ENCODE measurements at places on chromosomes 1 and 21. TPM values are rescaled to one million over a fixed set of nuclear protein-coding genes. Genes with fewer than 3 reads are reported as not detected.

GRCh38 chr1:12034381-12034801 lies 15.1 kb downstream of the MIIP start:
- no peak for DNase-seq

DNA sequence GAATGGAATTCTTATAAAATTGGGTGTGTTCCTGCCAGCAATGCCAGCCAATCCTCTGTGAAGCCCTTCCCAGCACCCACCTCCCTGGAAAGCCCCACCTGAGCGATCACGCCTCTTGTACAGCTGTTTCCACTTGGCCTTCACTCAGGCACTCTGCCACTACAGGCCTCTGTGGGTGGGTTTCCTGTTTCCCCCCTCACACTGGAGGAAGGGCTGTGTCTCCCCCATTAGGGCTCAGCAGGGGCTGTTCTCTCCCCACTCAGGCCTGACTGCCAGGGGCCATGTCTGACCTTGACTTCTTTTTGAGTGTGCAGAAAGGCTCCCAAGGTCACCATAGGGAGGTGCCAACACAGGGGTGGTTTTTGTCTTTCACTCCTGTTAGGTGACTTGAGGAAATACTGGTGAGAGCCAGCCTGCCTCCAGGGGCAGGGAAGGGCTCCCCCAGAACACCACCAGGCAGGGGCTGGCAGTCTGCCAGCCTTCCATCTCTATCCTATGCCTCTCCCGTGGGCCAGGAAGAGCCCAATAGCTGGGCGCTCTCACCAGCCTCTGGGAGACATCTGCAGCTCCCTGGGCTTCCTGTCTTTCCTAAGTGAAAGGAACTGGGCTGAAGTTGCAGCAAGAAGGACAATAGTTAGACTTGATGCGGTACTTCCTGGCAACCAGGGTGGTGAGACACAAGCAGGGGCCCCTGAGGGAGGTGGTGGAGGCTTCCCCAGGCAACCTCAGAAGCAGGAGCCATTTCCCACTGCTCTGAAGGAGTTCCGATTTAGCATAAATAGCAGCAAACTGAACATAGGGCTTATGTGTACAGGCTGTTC lies 49.1 kb downstream of the ELK4 start:
- no peak for DNase-seq

GRCh38 chr1:191839891-191840290 lies 318.4 kb upstream of the RGS18 start:
- DNase-seq: no peak

DNA sequence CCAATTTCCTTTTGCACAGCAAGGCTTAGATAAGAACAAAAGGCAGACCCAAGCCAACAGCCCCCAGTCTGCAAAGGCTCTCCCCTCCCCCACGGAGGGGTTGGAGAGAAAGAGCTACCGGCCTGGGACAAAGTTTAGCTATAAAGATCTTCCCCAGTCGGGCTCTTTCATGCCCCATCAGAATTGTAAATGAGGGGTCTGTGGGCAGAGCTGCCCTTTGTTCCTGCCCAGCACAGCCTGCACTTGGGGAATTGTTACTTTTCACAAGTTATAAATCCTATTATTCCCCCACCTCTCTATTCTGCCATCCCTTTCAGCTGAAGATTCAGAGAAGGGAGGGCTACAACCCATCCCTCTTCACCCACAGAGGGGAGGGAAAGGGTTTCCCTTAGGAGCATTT lies 3.5 kb downstream of the MYCL start:
- no peak for DNase-seq

DNA sequence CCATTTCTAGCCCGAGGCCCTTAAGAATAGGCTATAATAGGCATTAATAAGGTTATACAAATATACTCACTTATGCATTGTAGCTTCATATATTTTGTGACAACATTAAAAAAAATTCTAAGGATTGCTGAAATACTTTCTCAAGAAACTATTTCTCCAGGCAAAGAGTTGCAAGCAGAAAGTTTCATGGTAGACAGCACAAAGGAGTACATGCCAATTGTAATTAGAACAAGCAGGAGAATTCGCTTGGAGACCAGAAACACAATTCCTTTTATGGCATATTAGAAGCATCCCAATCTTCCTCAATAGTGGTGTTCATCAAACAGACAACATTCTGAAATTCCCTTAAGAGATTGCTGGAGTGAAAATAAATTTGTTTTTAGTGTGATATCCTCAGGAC lies 122.8 kb downstream of the CRB1 start:
- no peak for DNase-seq

DNA sequence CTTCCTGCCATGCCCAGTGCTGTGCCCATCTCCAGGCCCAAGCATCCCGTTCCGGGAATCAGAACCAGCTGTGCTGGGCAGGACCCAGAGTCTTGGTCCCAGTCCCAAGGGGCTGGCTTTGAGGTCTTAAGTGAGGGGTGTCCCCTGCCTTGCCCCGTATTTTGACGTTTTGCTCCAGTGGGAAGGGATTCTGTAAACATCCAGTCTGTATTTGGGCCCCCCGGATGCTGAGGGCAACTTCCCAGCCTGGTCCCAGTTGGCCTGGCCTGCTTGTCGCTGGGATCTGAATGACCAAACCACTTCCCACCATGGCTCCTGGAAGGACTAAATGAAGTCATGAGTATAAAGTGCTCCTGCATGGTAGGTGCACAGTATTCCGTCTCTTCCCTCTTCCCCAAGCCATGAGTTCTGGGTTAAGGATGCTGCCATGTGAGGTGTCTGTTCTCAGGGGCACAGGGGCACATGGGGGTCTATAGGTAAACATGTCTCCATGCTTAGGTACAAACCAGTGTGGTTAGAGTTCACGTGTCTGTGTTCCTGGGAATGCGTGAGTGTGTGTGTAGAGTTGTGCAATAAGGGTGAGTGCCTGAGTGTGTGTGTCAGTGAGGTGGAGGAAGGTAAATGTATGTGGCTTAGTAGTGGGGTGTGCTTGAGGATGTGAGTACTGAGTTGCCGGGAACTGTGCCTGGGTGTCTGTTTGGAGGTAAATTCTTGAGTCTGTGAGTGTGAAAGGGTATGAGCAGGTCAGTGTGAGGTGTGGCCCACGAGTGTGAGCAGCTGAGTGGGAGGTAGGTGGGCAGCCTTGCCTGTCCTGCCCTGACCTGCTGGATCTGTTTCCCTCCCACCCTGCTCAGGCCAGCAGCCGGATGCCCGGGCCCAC lies 1.5 kb downstream of the B4GALT2 start:
- no peak for DNase-seq

GRCh38 chr21:29196670-29197191 lies 66.3 kb downstream of the MAP3K7CL start:
- DNase-seq: no peak

- no peak for DNase-seq
Observed at GRCh38 chr1:185398599-185398998, 81.6 kb upstream of the IVNS1ABP start.

DNA sequence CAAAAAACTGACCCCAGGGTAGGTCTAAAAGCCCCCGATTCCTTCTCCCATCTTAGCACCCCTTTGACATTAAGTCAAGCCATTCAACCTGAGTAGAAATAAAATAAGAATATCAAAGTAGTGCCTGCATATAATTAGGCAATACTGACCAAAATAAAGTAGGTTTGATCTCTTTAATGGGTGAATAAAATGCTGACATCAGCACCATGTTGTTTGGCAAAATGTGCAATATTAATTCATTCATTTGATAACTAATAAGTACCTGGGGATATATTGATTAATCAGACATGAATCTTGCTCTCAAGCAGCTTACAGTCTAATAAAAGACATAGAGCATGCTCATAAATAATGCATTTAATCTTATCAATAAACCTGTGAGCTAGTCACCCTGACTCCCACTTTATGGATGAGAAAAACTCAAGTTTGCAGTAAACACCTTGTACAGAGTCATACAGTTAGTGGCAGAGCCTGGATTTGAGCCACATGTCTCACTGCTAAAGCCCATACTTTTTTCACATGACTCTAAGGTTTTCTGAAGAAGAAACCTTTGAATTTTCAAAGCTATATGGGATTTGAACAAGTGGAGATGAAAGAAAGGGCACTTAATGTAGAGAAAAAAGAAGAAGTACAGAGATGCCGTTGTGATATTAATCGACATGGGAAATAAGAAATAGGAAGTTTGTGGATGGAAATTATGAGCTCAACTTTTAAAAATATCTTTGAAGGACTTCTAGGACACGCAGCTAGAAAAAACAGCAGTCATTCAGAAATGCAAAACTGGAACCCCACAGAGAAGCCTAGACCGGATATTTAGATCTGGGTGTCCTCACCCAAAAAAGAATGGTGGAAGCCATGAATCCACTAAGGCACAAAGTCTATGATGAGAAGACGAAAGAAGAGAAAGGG lies 183.9 kb downstream of the TOMM20 start:
- DNase-seq: no peak

GRCh38 chr1:56495538-56495937 lies 83.8 kb downstream of the PLPP3 start:
- no peak for DNase-seq

GRCh38 chr1:56654126-56654923 lies 9.2 kb downstream of the PRKAA2 start:
- DNase-seq: no peak

GRCh38 chr1:209920844-209921243 lies 17.2 kb upstream of the SYT14 start:
- no peak for DNase-seq

DNA sequence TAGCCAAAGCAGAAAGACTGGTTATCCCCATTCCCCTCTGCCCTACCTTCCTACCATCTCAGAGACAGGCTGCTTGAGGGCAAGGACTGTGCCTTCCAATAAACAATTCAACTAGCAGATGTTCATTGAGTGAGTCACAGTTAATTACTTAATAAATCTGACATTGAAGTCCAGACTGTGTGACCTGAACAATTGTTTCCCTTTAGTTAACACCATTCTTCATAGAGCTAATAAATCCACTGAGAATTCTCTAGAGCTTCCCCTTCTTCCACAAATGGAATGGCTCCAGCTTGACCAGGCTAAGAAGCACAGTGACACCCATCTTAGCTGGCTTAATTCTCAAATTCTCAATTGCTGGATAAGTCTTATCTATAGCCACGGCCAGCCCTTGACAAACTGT lies 61.9 kb upstream of the GJA5 start:
- DNase-seq: no peak

DNA sequence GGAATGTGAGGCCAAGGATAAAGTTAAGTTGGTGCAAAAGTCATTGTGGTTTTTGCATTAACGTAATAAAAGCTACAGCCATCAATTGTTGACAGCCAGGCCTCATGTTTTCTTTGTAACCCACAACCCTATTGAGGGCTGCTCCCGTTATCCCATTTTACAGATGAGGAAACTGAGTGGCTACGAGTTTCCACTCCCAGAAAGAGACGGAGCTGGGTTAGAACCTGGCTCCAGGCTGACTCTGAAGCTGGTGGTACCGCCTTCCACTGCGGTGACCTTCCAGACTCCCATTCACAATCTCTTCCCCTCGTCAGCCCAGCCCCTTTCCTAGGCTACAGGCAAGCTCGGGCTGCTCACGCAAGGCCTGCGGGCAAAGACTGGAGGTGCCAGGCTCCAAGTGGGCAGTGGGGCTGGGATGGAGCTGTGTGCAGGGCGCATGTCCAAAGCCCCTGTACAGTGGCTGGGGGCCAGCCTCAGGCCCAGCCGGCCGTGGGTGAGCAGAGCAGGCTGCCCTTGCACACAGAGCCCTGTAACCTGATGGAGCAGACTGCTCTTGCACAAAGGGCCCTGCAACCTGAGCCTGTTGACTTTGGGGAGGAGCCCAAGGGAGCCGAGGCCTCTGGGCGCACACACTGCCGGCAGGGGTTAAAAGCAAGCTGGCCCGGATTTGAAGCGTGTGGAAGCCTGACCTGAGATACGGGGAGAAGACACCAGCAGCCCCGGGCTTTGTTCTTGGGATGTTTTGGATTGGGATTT lies 97.4 kb upstream of the TMPRSS2 start:
- no peak for DNase-seq

GRCh38 chr1:201329801-201330200 lies 46.5 kb downstream of the PKP1 start:
- DNase-seq: no peak

DNA sequence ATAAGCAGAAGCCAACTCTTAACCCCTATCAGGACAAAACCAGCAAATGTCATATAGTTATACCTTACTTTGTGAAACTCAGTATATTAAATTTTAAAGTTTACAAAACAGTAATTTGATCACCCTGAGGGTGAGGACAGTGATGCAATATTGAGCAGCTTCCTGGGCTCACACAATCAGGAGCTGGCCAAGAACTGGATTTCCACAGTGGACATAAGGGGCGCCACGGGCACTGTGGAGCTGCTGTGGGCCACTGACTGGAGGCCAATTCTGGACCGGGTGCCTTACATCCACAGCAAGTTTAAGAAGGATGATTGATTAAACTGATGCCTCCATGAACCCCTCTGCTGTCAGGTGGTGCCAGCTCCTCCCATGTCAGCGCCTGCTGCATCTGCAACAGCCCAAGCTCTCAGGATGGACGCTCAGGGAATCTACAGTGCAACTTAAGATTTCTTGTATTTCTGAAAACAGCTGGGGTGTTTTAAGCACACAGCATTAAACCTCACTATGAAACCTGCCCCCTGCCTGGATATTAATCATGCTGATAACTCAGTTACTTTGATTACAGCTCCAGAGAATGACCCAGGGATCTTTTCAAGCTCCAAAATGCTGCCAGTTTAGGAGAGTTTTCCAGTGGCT lies 55.9 kb downstream of the TOR3A start:
- no peak for DNase-seq

GRCh38 chr21:42535602-42536171 lies 22.0 kb downstream of the SLC37A1 start:
- no peak for DNase-seq

- DNase-seq: no peak
Observed at GRCh38 chr1:85317560-85317959, 41.1 kb upstream of the BCL10 start.

DNA sequence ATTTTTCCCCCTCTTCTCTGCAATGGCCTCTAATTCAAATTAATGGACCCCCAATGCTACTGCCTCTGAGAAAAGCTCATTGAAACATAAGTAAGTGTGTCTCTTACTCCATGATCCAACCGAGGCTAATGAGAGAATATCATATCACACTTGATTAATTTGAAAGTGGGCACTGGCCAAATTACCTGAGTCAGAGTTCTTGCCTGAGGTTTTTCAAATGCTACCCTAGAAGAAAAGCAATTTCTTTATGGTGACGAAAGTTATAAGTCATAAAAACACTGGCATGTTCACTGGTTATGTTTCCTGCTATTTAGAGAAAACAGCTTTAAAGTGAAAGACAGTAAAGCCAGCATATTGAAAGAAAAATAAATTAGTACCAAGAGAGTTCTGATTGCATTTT lies 368.8 kb upstream of the TMPRSS15 start:
- DNase-seq: no peak

DNA sequence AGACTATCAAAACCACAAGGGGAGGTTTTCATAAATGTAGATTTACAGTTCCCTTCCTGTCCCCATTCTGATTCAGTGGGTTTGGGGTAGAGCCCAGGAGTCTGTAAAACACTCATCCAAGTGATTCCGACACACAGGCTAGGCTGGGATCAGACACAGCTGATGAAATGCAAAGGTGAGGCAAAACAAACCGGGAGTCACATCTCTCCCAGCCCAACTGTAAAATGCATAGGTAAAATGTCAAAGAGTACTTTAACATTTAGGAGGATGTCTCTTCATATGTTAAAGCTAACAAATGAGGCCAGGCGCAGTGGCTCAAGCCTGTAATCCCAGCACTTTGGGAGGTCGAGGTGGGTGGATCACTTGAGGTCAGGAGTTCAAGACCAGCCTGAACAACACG lies 45.0 kb downstream of the ZNF281 start:
- no peak for DNase-seq

The IL10 gene
- total RNA-seq: 33.2 TPM

The EXTL1 gene
- total RNA-seq: not detected

The PYHIN1 gene
- 3.6 TPM for total RNA-seq

The TDRD5 gene
- total RNA-seq: 0.44 TPM

The RASAL2 gene
- 44.3 TPM for total RNA-seq

The DVL1 gene
- total RNA-seq: 65.0 TPM

The PTGER3 gene
- 27.0 TPM for total RNA-seq

The CA14 gene
- total RNA-seq: not detected

The SPRR2E gene
- total RNA-seq: not detected

The PAPPA2 gene
- 5.6 TPM for total RNA-seq

Measured in omental fat pad (tissue), 4 donors.